ENCODE measurements at places on chromosomes 2 and 18.

DNA sequence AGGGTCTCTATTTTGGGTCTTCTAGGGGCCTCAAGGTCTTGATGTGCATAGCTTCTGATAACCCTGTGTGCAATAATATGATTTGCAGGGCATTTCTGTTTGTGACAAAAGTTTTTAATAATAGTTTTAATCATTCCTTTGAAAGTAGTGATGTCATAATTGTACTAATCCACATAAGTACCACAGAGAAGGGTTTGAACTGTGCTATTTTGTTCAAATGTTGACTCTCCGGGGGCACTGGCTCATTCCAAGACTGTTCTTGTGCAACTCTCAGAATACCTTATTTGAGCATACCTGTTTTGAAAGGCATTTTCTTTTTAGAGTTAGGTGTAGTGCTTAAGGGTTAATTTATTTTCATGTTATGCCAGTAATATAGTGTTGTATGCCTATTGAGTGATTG lies 41.6 kb downstream of the PLEKHB2 start:
- DNase-seq = no peak

DNA sequence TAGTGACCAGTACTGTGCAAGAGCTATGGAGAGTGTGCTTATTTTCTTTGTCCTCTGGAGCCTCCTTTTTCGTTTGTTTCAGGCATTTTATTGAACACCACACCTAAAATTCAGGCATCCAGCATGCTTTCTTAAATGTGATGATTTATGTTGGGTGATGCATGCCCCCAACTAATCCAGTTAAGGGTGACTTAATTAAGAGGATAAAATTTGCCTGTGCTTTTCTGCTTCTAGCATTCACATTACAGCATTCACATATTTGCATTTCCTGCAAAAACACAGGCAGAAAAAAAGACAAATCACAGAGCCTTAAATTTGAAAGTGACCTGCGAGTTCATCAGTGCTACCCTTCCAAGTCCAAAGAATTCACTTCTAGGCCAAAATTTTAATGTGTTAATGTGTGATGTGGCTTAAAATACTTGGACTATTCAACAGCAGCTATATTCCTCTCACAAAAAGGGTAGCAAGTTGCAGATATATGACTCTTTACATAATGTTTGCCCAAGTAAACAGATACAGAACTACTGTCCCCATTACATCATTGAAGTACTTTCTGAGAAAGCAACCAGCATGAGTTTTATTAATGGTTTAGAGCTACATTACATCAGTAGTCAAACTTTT lies 286.5 kb downstream of the THSD7B start:
- DNase-seq = no peak

DNA sequence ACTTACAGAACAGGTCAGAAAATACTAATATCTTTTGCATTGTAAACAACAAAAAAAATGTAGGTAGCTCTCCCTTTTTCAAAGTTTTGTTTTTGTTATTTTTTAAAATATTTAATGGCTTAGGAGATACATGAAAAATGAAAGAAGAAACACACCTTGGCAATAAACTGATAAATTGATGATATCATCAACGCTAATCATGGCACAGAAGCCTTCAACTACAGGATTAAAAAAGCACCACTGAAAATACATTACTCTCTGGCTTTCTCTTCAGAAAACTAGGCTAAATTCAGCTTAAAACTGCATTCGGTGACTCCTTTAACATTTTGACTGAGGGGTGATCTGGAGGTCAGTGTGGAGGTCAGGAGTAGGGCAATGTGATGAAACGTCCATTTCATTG lies 1018.8 kb upstream of the FANCL start:
- DNase-seq = no peak

DNA sequence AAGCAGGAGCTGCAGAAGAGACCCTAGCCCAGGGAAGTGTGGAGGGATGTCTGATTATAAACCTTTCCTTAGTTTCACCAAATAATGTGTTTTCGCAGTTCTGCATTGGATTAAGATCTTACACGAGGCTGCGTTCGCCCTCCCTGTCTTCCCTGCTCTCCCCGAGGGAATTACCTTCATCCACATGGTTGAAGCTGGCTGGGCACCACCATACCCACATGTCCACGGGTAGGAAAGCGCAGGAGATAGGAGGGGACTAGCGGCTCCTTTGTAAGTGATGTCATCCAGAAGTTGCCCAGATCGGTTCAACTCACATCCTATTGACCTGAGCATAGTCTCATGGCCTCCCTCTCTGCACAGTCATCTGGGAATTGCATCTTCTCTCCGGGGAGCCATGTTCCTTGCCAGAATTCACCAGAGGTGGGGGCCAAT lies 1.1 kb downstream of the TTL start:
- peak; percentile 32 for DNase-seq

DNA sequence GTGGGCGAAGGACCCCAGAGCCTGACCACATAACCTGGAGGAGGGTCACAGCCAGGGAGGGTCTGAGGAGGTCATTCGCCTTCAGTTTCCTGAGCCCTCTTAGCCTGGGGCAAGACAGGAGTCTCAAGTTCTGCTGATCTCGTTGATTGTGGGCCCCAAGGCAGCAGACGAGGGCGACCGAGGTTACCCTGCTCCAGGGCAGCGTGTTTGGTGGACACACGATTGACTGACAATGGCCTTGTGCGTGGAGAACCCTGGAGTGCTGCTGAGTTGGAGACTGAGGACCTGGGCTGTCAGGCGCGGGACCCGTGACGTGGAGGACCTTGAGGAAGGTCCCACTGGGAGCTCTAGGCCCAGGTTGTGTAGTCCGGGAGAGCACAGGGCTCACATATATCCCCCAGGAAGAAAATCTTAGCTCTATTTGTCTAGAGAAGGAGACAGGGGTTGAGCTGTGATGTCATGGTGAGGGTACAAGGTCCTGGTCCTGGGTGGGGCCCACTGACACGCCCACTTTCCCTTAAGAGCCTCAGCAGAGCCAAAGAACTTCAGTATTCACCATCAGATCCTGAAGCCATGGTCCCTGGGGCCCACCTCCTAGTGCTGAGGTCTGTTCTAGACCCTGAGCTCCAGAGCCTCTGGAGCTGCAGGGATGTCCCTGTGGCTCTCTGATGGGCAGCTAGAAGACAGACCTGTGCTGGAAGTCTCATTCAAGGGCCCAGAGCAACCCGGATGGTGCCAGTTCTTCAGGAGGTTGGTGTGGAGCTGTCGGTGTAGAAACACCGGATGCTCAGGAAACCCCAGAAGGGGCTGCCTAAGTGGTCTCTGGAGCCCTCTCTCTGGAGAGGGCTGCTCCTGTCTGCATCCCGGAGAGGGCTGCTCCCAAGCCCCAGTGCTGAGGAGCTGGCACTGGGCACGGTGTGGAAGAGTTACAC lies 53.1 kb downstream of the DYSF start:
- DNase-seq = no peak

GRCh38 chr2:60822987-60823386 lies 58.4 kb upstream of the REL start:
- no peak for DNase-seq

- no peak for DNase-seq
Observed at GRCh38 chr2:45743531-45744396, 92.3 kb downstream of the PRKCE start.

DNA sequence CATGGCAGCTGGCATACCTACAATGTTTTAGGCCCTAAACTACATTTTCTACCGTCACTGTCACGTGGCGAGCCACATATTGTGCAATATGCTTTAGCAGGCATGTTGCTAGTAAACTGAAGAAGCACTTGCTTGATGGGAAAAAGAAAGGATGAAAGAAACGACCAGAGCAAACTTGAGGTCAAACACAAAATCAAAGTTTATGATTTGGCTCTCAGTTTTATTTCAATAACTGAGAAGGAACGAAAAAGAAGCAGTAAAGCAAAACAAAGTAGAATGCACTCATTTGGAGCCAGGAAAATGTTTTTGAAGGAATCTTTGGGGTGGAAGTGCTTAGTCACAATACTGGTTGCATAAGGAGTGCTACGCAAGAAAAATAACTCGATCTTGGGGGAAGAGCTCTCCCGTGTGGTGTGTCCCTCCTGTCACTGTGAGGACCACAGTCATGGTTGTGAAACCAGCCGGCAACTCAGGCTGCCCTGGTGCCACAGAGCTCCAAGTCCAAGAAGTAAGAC lies 349.8 kb downstream of the RBM43 start:
- no peak for DNase-seq

- DNase-seq = no peak
Observed at GRCh38 chr2:97751752-97752151, 38.4 kb downstream of the ZAP70 start.

DNA sequence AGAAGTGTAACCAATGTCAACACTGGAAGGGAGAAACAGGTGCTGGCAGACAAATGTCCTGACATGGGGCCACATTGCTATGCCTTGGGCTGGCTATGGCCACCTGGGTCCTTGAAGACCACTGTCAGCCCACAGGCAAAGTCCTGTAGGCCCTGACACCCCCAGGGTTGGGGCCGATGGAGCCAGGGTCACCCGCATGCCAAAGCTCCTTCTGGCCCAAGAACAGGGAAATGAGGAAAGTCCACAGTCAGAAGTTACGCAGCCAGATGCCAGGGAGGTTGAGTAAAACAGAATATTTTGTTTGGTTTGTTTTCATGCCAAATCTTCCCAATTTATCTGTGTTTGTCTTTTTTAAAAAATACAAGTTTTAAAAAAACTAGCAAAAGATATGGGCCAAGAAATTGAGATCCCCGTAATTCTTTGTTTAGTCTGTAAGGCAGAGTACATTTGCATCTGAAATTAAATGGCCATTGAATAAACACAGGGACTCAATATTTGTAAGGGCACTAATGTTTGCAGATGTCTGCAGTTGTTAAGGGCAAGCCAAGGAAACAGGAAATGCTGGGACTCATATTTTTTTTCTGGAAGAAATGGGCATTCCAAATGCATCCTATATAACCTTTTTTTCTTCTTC lies 186.4 kb downstream of the FAM210A start:
- no peak for DNase-seq

DNA sequence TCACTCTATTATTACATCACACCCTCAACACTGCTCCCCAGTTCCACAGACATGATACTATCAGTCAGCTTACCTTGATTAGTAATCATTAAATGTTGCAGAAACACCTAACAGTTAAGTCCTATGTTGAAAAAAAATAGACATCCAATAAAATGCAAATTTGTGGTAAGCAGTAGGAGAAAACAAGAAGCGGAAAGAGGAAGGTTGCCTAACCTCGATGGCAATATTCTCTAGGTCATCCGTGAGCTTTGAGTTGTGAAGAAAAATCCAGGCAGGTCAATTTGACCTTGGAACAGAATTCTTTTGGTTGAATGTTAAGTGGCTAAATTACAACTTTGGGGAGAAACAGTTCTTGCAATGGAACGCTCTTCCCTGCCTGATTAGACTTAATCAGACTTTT lies 264.4 kb downstream of the AFF3 start:
- DNase-seq = no peak

GRCh38 chr2:240106765-240107476 lies 29.2 kb downstream of the COPS9 start:
- DNase-seq = no peak

- DNase-seq = no peak
Observed at GRCh38 chr2:217337771-217338170, 477.9 kb upstream of the TNP1 start.

DNA sequence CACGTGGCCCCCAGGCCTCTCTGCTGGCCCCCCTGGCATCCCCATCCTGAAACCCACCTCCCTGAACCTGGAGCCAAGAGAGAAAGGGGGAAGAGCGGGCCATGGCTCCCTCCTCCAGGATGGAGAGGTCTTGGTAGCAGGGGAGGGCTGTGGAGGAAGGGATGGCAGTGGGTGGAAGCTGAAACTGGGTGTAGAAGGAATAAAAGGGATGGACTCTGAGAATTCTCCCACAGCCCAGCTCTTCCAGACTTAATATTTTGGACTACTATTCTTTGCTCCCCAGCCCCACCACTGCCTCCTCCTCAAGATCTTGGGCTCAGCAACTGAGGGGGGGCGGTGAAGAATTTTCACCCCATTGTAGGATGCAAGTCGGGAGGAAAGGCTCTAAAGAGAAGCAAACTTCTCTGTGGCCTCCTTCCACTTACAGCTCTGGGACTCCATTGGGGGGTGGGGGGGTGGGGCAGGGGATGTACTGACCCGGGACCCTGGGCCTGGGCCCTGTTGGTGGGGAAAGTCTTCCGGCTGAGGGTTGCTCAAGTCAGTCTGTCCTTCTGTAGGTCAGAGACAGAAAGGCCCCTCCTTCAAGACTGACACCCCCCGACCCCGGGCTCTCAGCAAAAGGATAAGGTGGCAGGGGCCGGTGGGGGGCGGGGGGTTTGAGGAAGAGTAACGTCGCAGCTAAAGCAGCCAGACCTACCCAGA lies 501 bp downstream of the TNS1 start:
- no peak for DNase-seq

- peak; percentile 79 for DNase-seq
Observed at GRCh38 chr2:158753641-158754611, 41.2 kb upstream of the DAPL1 start.

- DNase-seq = peak; percentile 98
Observed at GRCh38 chr2:203327901-203328759, at the start of gene ABI2. Gene ABI2 (plus strand): TSS chr2:203328394. CDS start chr2:203328515, 121 bp downstream.

- no peak for DNase-seq
Observed at GRCh38 chr18:35267809-35268208, 22.2 kb downstream of the ZSCAN30 start.

GRCh38 chr18:56804395-56804794 lies 153.2 kb downstream of the WDR7 start:
- no peak for DNase-seq

DNA sequence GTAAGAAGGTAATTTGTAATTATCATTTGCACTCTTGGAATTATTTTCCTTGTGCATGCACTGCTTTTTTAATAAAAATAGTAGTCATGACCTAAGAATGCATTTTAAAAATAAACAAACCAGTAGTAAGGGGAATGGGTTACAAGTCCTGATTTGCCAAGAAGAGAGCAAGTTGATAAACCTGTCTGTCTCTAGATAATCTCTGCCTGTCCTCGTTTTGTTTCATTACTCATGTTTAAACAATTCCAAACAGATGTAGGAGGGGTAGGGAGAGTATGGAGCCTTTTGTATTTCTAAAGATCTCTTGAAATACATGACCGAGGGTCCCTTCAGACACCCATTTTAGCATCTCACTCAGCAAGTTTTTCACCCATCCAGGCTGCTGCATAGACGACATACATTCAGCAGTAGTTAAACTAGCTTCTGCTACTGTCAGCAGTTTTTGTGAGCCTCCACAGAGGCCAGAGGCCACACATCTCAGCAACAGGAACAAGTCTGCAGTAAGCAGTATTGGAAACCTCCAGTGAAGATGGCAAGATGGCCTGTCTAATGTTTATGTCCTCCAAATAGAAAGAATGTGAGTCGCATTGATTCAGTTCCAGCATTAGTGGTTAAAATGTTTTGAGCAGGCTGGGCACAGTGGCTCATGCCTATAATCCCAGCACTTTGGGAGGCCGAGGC lies 2.3 kb upstream of the EXOC6B start:
- DNase-seq = no peak

GRCh38 chr2:96533292-96534073 lies 3.1 kb upstream of the ARID5A start:
- no peak for DNase-seq

GRCh38 chr2:225797394-225797793 lies 397.9 kb downstream of the NYAP2 start:
- DNase-seq = no peak

DNA sequence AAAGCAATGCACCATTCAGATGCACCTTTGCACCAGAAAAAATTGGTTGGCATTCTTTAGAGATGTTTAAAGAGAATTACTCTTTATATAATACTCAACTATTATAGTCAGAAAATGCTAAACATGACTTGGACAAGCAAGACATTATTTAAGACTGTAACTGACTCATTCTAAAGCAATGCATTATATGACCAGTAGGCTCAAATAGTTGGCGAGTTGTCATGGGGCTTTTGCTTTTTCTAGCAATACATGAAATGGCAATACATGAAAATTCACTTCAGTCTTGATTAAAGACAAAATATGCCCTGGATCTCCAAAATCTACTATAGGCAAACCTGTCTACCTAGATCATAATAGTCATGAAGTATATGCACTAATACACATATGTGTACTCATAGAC lies 216.9 kb upstream of the VWC2L start:
- no peak for DNase-seq
